ENCODE measurements at places on chromosomes 4 and X.

DNA sequence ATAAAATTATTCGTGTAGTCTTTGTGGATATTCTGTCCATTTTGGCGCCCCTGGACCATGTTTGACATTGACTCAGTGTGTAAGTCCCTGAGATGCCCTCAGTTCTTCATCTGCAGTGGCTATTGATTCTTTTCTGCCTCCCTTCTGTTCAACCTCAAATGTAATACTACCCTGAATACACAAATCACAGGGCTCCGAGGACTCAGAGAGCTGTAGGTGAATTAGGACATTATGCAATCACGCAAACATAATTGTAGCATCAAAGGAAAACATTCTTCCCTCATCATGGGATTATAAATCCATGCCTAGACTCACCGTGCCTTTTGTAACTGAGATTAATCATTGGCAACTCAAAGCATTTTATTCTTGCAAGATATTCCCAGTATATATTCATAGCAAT lies 161.4 kb upstream of the PACRGL start:
- no peak for DNase-seq

- peak; percentile 44 for DNase-seq
Observed at GRCh38 chrX:46376246-46376885, 168.9 kb downstream of the ZNF674 start.

DNA sequence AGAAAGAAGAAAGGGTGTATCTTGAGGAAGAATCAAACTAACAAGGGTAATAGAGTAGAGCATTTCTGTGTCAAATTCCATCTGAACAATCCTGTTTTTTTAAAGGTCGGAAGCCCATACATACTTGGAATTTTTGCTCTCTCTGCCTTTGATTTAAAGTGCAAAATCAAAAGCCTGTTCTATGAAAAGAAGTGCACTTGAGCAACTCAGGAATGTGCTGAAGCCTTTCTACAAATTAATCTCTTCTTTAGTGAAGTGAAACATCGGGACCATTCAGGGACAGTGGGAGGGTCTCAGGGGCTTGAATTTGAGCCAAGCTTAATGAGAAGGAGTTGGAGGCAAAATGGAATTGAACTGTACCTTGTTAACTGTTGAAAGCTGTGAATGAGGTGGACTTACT lies 1008.5 kb upstream of the LCORL start:
- DNase-seq: no peak

- no peak for DNase-seq
Observed at GRCh38 chrX:48802905-48803200, 986 bp downstream of the HDAC6 start.

GRCh38 chrX:51614353-51615012 lies 4.2 kb downstream of the CENPVL3 start:
- peak; percentile 22 for DNase-seq

GRCh38 chr4:13601048-13601447 lies 26.5 kb downstream of the BOD1L1 start:
- no peak for DNase-seq

- DNase-seq: no peak
Observed at GRCh38 chr4:44988011-44988410, 261.7 kb upstream of the GNPDA2 start.

DNA sequence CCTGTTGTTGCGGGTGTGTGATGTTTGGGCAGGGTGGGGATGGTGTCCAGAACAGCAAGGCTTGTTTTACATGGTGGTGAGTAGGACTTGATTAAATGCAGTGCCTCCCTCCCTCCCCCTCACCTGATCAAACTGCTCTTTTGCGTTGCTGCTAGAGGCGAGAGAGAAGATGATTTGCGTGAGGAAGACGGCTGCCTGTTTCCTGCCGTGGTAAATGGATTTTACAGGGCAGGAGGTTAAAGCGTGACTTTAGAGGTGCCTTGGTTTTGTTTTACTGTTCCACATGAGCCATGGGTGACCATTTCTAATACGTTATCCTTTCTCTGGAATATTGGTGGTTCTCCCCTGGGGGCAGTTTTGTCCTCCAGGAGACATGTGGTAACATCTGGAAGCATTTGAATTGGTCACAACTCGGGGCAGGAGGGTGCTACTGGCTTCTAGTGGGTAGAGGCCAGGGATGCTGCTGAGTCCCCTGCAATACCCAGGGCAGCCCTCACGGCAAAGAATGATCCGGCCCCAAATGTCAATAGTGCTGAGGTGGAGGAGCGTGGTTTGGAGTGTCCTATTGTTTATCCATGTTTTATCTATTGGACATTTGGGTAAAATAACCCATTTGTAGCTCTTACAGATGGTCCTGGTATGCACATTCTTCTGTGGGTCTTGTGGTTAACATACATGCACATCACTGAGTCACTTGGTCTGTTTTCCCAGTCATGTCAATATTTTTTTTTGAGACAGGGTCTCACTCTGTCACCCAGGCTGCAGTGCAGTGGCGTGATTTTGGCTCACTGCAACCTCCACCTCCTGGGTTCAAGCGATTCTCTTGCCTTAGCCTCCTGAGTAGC lies 73.7 kb downstream of the SHROOM2 start:
- DNase-seq: no peak

GRCh38 chrX:147738265-147738664 lies 173.5 kb upstream of the FMR1 start:
- no peak for DNase-seq

- no peak for DNase-seq
Observed at GRCh38 chrX:155313766-155314165, 20.6 kb downstream of the CLIC2 start.

GRCh38 chrX:76147106-76147505 lies 25.8 kb upstream of the PBDC1 start:
- DNase-seq: no peak

GRCh38 chr4:40976343-40976742 lies 226.6 kb downstream of the NSUN7 start:
- no peak for DNase-seq

- DNase-seq: no peak
Observed at GRCh38 chrX:129908636-129909035, 2.7 kb downstream of the UTP14A start.

DNA sequence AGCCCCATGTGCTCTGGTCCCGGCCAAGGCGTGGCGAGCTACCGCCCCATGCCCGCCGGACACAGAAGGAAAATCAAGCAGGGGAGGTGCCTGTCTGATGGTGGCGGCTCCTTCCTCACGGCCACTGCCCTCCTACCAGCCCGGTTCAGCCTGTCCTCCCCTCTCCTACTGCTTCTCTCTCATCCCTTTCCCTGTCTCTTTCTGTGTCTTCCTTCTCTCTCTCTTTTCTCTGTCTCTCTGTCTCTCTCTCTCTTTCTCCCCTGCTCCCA lies 279.1 kb downstream of the ASMT start:
- DNase-seq: no peak

DNA sequence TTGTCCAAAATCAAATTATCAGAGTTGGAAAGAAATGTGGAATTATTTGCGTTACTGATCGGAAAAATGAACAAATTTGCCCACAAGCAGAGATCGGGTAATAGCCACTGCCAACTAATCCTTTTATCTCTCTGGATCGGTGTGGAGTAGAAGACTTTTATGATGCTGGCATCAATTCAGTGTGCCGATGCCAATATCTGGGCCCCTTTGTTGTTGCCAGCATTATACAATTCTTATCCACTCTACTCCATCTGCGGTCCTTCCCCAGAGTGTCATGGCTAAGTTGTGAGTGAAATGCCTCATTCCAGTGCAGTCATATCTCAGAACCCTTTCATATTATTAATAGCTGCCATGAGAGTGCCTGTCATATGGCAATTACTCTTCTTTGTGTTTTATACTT lies 660.2 kb downstream of the ADGRL3 start:
- DNase-seq: no peak

- DNase-seq: no peak
Observed at GRCh38 chrX:69060631-69061408, 104.4 kb downstream of the PJA1 start.

- DNase-seq: no peak
Observed at GRCh38 chr4:25320773-25321172, 8.2 kb downstream of the ZCCHC4 start.

- DNase-seq: no peak
Observed at GRCh38 chrX:141642979-141643378, 53.5 kb downstream of the SPANXA2 start.

GRCh38 chrX:123263270-123263669 lies 79.2 kb downstream of the GRIA3 start:
- DNase-seq: no peak

- no peak for DNase-seq
Observed at GRCh38 chrX:153519569-153520286, 2.3 kb downstream of the ATP2B3 start.

DNA sequence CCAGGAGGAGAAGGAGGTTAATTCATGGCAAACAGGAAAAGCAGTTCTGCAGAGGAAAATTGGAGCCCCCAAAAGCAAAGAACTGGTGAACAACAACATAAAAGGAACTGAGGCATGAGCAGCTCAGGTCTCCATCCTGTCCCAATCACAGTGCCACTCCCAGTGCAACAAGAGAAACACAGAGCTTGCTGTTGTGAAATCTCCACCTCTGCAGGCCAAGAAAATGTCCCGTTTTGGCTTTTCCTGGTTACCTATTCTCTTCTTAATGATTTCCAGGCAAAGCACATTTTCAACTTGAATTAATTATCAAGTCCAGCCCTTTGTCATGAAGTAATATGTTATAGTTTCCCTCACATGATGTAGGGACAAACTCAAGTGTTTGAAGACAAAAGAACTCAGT lies 778 bp downstream of the C1QTNF7 start:
- DNase-seq: no peak

- no peak for DNase-seq
Observed at GRCh38 chr4:156493858-156494257, 477.7 kb downstream of the PDGFC start.

DNA sequence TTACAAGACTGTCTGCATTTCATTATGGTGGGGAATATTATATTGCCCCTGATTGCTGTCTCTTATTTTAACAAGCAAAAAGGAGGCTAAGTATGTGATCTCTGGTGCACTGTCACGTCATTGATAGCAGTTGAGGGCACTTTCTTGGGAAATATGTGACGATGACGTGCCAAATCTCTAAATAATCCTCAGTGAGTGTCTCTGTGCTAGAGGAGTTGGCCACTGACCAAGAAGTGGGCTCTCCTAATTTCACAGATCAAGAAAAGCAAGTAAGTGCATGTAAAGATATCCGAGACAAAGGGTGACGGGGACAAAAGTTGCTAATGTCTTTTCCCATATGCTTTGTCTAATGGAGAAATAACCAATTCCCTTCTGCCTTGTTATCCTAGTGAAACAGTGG lies 487.4 kb upstream of the TENM3 start:
- no peak for DNase-seq

DNA sequence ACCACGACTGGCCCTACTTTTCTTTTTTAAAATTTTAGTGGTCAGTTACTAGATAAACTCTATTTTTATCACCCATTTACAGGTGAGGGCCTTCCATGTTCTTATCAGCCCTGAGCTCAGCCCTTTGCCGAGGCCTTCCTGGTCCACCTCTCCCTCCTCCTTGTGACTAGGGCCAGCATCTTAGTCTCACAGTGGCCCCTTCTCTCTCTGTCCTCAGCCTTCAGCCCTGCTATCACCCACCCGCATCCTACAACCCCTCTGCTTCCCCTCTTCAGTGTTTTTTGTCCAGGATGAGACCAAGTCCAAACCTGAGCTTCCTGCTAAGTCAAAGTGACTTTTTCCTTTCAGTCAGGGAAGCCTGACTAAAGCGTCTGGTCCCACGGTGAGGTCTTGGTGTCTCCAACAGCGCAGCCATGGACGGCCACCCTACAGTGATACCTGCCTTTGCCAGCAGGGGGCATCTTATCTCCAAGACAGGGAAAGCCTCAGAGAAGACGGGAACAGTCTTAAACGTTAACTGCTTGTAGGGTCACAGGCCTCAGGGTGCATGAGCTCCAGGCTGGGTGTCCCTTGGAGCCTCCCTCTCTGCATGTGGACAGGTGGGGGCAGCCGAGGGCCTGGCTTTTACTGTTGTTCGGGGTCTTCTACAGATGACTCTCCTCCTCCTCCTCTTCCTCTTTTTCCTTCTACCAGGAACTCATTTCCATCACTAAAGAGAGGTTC lies 11.7 kb upstream of the GAGE10 start:
- peak; percentile 70 for DNase-seq

DNA sequence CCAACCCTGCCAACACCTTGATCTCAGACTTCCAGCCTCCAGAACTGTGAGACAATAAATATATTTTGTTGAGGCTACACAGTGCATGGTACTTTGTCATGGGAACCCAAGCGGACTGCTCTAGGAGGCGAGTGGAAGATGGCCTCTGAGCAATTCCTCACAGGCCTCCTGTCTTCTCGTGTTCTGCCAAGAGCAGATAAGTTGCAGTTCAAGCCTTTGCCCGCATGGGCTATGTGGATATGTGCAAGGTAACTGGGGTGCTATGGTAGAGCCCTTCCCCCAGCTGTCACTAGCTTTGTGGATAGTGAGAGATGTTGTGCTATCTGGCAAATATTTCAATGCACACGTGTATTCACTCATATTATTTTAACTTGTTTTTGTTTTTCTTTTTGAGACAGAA lies 156.0 kb upstream of the BCOR start:
- DNase-seq: no peak

DNA sequence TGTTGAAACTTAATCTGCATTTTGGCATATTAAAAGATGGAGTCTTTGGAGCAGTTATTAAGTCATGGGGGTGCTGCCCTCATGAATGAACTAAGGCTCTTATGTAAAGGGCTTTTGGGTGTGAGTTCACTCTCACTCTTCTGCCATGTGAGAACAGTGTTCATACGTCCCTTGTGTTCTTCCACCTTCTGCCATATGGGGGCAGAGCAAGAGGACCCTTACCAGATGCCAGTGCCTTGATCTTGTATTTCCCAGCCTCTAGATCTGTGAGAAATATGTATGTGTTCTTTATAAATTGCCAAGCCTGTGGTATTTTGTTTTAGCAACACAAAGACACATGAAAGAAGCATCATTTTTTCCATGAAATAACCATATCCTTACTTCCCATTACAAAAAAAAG lies 213.9 kb downstream of the SPOCK3 start:
- no peak for DNase-seq

DNA sequence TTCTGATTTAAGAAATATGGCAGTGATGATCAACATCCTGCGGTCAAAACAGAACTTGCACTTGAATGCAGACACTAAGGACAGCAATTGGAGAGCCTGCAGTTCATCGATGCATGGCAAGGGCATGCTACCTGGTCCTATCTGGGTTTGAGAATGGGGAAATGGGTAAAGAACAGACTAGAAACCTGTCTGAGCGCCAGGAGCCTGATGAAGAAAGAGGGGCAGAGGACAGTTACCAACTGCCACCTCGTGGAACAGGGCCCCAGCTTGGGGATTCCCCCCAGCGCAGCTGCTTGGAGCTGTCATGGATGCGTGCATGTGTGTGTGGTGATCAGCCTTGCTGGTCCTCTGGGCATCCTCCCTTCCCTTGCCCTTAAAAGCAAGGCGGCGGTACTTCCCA lies 30.2 kb upstream of the NKRF start:
- no peak for DNase-seq

GRCh38 chr4:144627663-144628076 lies 18.3 kb upstream of the HHIP start:
- no peak for DNase-seq

- peak; percentile 66 for DNase-seq
Observed at GRCh38 chrX:41382714-41383645, 49.0 kb downstream of the DDX3X start.

Data from CD4-positive, alpha-beta T cell treated with Interleukin-21 for 1 hour (primary cell).